ENCODE measurements at places on chromosomes 1 and 21.

GRCh38 chr1:237858992-237859391, 31.7 kb downstream of the ZP4 start:
- DNase-seq = no peak

DNA sequence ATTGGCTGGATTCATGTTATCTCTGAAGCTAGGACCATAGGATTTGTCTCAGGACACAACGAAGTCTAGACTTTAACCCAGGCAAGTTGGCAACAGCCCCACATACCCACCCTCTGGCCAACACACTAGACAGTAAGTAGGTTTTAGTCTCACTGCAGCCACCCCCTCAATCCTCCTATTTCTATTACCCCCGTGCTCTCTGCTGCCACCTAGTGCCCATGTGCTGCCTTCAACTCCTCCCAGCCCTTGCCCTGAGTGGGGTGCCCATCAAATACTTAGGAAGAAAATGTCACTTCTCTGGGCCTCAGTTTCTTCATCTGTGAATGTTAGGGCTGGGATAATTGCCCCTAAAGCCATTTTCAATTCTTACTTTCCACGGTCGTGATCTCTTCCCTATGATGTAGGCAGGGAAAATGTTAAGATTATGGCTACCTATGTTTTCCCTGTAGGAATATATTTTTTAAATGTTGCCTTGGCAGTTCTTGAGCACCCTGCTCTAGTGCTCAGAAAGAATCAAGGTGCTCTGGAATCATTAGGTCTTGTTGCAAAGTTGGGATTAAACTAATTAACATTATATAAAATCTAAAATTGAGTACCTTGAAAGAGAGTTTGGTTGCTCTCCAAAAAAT, 213.0 kb downstream of the LMX1A start:
- peak; percentile 12 for DNase-seq

- DNase-seq = no peak
Observed at GRCh38 chr1:22629886-22630285, 6.5 kb upstream of the C1QA start.

GRCh38 chr1:42786097-42786496, 1.3 kb downstream of the TMEM269 start:
- no peak for DNase-seq

GRCh38 chr1:65813956-65814355, 21.3 kb downstream of the PDE4B start:
- DNase-seq = no peak

DNA sequence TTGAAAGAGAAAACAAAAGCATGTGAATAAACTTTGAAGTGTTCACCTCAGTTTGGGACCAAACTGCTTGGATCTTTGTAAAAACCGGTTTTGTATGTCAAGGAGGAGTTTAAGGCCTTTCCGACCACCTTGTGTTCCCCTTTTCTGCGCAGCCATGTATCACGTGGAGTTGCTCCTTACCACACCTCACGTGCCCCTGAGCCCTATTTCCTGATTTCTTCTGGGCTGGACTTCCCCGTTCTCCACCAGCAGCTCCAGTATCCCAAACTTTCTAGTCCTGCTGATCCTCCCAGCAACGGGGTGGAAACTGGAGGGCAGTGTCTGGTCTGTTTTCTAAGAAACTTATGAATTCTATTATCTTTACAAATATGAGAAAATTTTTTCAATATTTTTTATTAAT, 1.6 kb upstream of the SH3D21 start:
- DNase-seq = no peak

- DNase-seq = no peak
Observed at GRCh38 chr1:203582568-203582967, 44.1 kb upstream of the ATP2B4 start.

- DNase-seq = no peak
Observed at GRCh38 chr1:15282810-15283474, 35.9 kb downstream of the FHAD1 start.

- no peak for DNase-seq
Observed at GRCh38 chr1:15056515-15057285, 96.8 kb upstream of the TMEM51 start.

GRCh38 chr1:40769815-40770214, 13.8 kb upstream of the KCNQ4 start:
- DNase-seq = no peak

GRCh38 chr1:199163670-199164069, 524.8 kb downstream of the PTPRC start:
- no peak for DNase-seq

- DNase-seq = peak; percentile 12
Observed at GRCh38 chr1:210291786-210292230, 36.9 kb upstream of the HHAT start.

- DNase-seq = no peak
Observed at GRCh38 chr1:222844411-222844779, 29.6 kb downstream of the DISP1 start.

- no peak for DNase-seq
Observed at GRCh38 chr21:42222821-42223390, 4.0 kb downstream of the ABCG1 start.

GRCh38 chr1:117658676-117659075, 52.8 kb downstream of the TENT5C start:
- no peak for DNase-seq

DNA sequence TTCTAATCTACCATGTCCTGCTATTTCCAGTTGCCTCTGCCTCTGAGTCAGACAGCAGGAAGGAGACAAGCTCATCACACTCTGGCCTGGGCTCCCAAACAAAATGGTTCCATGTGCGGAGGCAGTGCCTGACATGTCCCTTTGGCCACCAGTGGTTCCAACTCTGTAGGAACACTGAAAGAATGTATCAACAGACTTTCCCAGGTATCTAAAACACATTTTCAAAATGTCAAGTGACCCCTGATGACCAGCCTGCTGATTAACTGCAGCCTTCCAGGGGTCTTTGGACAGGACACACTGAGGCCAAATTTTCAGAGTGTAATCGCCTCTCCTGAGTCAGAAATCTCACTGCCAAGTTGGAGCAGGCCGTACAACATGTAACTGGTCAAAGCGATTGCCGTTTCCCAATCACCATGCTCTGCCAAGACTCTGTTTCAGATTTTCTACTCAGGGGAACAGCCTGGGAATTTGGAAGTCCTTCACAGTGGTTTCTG, 172.7 kb downstream of the TPR start:
- no peak for DNase-seq

GRCh38 chr1:109776911-109777310, 13.2 kb upstream of the EPS8L3 start:
- peak; percentile 83 for DNase-seq

DNA sequence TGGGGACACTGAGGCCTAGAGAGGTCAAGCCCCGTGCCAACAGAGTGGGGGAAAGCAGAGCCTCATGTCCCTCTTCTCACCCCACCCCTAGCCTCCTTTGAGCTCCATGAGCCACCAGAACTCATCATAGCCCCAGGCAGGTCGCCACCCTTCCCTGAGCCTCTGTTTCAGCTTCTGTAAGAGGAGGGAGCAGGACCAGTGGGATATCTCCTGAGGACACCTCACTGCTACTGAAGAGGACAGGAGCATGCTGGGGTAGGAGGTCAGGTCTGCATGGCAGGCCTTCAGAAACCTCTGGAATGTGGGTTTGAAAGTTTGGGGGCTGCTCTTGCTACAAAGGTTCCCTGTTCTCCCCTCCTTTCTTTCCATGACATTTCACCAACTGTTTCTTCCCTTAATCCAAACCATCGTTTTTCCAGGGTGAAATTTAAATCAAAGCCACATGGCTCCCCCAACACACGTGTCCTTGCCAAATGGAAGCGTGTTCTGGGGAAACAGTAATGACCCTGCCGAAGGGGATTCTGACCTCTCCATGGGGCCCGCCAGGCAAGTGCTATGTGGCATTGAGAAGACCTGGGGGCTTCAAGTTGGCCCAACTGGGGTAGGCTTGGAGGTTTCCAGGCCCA, 88.1 kb upstream of the RUNX3 start:
- DNase-seq = no peak

DNA sequence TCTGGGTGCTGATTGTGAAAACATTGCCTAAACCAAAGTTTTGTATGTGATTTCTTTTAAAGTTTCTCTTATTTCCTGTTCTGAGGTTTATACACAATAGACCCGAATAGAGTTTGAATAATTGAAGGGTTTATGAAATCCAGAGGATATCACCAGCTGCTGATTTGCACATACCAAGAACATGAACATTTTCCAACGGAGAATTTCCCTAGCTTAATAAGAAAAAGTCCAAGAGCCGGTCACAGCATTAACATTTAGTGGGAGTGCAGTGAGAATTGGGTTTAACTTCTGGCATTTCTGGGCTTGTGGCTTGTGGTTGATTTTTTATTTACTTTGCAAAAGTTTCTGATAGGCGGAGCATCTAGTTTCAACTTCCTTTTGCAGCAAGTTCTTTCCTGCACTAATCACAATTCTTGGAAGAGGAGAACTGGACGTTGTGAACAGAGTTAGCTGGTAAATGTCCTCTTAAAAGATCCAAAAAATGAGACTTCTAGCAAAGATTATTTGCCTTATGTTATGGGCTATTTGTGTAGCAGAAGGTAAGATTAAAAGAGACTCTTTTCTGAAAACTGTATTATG, at the start of gene CFH:
CFH (plus strand) TSS at position 407 of the 579 bp plus-strand sequence; CDS start at position 482, 75 bp downstream.
- DNase-seq = no peak

GRCh38 chr1:216464489-216464888, 41.2 kb upstream of the USH2A start:
- no peak for DNase-seq

DNA sequence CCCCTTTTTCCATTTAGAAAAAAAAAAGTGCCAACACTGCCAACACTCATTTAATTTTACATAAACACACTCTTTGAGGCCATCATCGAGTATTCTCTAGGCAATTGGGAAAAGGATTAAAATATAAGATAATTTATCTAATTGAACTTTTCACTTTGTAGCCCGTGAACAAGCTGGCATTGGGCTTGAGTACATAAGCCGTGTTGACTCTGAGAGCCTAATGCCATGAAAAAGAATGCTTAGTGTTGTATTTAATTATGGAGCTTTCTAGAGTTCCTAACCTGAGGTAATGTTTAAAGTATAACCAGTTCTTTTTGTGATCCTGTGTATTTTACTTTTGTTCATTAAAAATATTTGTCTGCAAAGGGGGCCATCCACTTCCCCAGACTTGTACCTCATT, 193.8 kb downstream of the LYPLAL1 start:
- no peak for DNase-seq

DNA sequence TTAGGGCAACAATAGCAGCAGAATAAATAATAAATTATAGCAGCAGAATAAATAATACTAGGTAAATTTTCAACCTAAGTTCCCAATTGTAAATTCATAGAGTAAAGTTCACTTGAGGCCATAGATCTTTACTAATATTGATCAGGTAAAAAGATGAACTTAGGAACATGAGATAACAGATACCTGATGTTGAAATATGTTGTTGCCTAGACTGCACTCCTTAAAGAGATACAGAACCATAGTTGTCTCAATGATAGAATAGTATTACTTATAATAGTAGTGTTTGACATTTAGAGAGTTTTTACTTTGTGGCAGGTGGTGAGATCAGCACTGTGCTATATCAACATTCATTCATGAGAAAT, 378 bp upstream of the F13B start:
- DNase-seq = no peak

- no peak for DNase-seq
Observed at GRCh38 chr1:153100245-153100644, 5.9 kb upstream of the SPRR2E start.

DNA sequence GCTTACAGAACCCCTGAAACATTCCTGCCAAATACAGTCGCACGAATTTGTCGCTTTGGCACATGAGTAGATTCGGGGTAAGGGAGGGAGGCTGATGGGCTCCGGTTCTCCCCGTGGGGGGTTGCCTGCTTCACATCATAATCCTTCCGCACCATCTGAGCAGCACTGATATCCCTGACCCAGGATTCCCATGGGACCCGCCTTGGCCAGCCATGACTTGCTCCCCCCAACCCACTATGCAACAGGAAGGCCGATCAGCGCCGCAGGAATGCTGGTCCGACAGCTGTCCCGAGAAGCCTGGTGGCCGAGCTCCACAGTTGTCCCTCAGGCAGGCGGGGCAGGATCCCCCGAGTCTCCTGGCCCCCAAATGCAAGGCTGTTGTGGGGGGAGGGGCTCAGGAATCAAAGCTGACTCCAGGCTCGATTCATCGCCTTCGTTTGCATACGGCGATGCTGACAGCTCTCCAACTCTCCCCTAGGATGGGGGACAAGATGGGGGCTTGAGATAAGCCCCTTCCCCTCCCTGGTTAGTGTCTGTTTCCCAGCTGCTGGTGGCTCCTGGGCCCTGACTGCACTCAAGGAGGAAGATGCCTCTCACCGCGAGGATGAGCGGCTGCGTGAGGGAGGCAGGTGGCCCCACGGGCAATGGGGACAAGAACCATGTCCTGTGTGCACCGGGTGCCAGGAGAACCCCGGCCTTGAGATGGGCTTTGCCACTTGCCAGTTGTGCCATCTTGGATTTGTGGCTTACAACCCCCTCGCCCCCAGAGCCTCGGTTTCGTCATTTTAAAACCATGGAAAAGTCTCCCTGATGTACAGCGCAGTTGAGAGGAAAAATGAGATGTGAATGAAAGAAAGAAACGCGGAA, 9.3 kb downstream of the DRAXIN start:
- DNase-seq = no peak

DNA sequence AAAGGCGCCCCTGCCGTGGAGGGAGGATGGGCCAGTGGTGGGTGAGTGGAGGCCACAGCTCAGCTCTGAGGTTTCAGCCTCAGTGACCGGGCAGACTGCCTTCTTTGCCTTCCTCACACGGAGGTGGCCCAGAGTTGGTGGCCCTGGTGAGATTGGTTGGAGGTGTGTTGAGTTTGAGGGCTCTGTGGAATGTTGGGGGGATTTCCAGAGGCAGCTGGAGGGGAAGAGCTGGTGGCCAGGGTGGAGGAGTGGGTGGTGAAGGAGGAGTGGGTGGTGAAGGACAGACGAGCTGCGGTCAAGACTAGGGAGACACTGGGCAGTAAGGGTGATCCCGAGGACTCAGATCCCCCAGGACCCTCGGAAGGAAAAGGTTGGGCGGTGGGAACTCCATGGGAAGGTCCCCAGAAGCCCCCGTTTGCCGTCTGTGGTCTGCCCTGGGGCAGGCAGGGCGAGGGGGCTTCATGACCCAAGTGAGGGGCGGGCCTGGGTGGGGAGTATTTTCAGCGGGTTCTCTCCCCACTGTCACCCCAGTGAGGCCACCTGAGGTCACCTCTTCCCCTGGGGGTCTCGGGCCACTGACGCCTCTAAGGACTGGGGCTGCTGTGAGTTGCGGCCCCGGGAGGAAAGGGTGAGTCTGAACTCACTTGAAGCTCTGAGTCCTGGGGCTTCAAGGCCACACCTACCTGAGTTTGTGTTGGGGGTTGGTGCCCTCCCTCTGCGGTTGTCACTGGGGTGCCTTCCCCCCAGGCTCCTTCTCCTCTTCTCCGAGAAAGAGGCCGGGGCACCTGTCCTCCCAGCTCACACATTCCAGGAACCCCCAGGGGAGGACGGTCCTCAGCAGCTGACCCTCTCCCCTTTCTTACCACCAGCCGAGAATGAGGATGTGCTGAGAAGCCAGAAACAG, 22.7 kb upstream of the PIK3CD start:
- no peak for DNase-seq

GRCh38 chr1:230833511-230833910, 34.8 kb downstream of the C1orf198 start:
- DNase-seq = no peak

DNA sequence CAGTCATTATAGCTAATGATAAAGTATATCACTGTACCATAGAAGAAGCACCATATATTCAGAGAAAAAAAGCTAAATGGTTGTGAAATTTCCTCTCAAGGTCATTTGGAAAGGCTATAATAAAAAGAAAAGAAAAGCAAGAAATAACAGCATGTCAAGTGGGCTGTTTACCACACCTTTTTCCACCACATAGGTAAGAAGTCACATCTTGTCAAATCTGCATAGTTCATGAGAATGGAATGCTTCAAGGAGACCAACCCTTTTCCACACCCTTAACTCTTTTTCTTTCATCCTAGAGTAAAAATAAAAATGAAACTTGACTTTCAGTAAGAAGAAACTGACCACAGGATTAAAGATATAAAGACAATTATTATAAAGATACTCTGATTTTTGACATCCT, 91.2 kb downstream of the ATP6V1G3 start:
- no peak for DNase-seq

All from endothelial cell (in vitro differentiated cells).